Activated T-cell treated with anti-CD3 and anti-CD28 coated beads, Interleukin-2, amount 50 U/mL, for 24 hours (primary cell): ENCODE measurements at places on chromosomes 2 and 18.

GRCh38 chr2:108981846-108982245 lies 7.2 kb downstream of the EDAR start:
- DNase-seq = no peak

DNA sequence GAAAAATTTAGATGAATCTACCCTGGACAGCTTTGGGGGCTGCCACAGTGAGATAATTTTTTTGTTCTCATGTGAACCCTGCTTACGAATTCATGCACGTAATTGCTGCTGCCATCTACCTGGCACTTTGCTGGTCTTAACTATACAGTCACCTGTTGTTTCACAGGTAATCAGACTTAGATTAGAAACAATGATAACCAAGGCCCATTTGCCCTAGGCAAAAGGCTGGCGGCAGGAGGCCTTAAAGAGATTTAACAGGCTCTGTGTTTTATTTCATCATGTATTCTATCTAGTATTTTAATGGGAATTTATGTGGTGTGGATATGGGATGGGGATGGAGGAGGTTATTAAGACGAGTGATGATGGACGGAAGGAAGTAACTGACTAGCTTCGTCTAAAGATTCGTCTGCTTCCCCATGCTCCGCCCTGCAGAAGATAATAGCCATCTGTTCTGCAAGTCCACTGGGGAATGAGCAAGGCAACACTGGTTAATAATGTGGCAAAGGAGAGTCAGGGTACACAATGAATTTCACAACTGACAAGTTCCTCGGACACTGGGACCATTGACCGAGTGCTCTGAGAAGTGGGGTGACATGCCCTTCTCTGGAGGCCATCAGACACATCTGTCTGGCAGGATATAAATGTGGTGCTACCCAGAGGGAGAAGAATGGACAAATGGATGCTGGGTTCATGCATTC lies 291.8 kb upstream of the TNP1 start:
- no peak for DNase-seq

GRCh38 chr2:190636361-190636760 lies 12.5 kb upstream of the NAB1 start:
- no peak for DNase-seq

- no peak for DNase-seq
Observed at GRCh38 chr2:226227341-226227740, 572.3 kb downstream of the IRS1 start.

DNA sequence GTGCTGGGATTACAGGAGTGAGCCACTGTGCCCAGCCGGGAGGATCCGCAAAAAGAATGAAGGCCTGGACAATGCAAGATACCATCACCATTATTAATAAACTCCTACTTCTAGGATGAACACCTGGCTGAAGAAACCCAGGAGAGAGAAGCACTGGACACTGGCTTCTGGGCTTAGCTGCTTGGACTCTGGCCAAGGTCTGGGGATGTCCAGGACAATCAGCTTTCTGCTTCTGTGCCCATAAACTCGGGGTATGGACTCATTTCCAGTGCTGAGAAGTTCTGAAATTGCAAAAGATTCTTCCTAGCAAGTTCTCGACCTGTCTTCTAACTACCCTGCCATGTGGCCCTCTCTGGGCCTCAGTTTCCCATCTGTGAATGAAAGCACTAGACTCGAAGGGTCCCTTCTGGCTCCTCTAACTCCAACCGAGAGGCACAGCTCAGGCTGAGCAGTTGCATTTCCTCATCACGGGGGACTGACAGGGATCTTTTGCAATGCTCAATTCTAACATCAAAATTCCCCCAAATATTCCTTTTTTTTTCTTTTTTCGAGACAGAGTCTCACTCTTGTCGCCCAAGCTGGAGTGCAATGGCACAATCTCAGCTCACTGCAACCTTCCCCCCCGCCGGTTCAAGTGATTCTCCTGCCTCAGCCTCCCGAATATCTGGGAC lies 2.4 kb upstream of the SH2D6 start:
- DNase-seq = no peak

DNA sequence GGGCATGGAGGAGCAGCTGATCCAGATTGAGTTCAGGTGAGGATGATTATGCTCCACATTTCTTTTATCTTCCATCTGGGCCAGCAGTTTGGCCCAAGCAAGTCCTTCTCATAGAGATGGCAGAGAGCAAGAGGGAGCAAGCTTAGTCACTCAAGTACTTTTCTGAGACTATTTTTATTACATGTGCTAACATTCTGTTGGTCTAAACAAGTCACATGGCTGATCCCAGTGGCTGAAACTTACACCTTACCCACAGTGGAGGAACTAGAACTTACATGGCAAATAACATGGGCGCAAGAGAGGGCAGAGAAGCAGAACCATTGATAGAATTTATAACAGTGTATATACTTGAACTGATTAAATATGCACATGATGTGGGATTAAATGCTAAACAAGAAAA lies 105.7 kb downstream of the KYNU start:
- no peak for DNase-seq

DNA sequence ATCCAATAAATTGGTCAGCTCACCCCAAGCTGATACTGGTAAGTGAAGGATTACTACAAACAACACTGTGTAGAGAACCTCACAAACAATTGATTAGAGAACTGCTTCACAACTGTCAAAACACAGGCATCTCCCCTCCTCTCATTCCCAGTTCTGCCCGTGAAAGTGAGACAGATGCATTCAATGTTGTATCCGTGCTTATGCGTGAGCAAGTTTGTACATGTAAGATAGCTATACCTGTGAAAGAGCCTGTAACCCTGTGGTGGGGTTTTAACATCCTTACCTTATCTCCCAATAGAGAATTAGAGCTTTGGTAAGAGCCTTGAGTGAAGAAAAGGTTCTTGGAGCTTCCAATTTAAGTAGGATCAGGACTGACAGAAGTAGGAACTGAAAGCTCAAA lies 9.1 kb downstream of the MARCHF4 start:
- no peak for DNase-seq

DNA sequence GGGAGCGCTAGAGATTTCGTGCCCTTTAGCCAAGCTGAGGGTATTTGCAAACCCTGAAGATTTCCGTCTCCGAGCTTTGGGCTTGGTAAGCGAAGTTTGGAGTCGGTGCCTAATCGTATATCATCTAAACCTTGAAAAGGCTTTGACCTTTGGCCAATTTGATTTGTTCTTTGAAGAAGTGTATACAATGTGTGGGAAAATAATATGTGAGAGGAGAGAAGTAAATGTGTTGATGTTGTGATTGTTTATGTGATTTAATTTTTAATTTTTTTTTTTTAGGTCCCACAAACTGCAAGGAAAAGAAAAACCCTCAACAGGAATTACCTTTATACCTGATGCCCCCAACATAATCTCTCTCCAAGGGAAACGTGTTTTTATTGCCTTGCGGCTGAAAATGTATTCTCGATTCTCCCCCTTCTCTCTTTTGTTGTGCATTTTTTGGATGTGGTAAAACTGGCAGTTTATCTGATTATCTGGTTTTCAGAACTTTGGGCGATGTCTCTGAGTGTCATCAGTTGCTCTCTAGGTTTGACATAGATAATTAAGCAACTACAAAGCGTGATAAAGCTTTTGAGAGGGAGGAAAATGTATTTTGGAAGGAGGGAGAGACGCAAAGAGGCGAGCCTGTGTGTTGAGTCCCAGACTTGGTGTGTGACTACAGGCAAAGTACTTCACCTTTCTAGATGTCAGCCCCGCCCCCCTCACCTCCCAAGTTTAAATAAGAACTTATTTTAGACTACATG lies 912 bp upstream of the FBXO11 start:
- DNase-seq = no peak

GRCh38 chr2:237421542-237422116 lies 7.7 kb upstream of the COL6A3 start:
- peak; percentile 89 for DNase-seq

GRCh38 chr2:75337016-75337415 lies 137.7 kb upstream of the TACR1 start:
- DNase-seq = no peak

DNA sequence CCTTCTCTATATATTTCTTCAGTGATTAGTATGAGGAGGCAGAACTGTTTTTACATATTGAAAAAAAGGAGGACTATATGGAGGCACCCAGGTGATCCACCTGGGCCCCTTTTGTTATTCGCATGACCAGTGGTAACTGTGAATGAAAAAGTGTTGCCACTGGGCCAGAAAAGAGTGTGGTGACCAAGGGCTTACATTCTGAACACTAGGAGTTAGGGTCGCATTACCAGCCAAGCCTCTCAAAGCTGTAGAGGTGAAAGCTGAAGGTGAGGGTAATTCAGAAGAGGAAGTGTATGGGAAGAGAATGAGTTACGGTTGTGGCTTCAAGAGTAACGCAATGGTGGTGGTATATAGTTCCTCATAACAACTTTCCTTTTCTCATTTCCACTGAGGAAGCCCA lies 487.6 kb downstream of the TMEM182 start:
- no peak for DNase-seq

GRCh38 chr2:186645999-186646398 lies 47.9 kb upstream of the FAM171B start:
- no peak for DNase-seq

GRCh38 chr2:27765621-27766286 lies 5.8 kb upstream of the MRPL33 start:
- DNase-seq = peak; percentile 74

- DNase-seq = no peak
Observed at GRCh38 chr18:22603902-22604301, 186.2 kb upstream of the CTAGE1 start.

DNA sequence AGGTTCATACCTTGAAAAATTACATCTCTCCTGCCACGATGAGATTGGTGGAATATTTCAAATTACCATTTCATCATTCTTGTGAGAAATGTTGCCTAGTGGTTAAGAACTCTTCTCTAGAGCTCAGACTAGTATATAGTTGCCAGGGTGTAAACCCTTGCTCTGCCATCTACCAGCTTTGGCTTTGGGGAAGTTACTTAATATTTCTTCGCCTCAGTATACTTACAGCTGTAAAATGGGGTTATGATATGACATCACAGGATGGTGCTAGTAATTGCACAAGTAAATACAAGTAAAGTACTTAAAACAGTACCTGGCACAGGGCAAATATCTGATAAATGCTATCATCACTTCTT lies 1.5 kb downstream of the SPOPL start:
- no peak for DNase-seq

DNA sequence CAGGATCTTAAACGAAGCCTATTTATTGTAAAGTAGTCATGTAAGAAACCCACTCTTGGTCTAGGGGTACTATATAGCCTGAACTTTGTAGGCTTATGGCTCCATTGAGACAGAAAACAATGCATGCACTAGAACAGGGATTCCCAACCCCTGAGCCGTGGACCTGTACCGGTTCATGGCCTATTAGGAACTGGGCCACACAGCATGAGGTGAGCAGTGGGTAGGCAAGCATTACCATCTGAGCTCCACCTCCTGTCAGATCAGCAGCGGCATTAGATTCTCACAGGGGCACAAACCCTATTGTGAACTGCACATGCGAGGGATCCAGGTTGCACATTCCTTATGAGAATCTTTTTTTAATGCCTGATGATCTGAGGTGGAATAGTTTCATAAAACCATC lies 59.2 kb downstream of the ROCK1 start:
- DNase-seq = no peak

- no peak for DNase-seq
Observed at GRCh38 chr2:161425728-161426454, 9.8 kb downstream of the TBR1 start.

DNA sequence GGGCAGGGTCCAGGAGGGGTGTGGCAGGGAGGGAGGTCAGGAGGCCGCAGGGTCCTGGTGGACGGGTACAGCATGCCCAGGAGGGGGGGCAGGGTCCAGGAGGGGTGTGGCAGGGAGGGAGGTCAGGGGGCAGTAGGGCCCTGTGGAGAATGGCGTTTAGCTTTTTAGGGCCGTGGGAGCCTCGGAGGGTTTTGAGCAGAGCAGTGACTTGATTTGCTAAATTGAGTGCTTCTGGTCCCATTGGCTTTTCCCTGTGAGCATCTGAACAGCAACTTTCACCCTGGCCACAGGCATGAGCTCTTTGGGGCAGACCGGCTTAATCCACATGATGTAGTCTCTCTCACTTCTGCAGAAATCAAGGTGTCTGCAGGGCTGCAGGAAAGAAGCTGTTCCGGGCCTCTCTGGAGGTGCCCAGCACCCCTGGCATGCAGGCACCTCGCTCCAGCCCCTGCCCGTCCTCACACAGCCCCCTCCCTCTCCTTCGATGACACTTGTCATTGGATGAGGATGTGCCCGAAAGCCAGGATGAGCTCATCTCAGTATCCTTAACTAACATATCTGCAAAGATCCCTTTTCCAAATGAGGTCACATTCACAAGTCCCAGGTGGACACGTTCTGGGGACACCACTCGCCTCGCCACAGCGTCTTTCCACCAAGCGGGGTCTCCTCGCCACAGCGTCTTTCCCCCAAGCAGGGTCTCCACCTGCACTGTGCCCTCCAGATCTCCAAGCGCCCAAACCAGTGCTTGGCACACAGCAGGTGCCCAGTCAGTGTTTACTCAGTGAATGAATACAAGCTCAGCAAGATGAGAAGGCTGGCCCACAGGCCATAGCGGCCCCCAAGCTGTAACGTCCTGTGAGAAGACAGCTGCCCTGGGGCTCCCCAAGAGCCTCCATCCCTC lies 94.0 kb downstream of the NDUFA10 start:
- DNase-seq = peak; percentile 22

GRCh38 chr2:3305431-3305830 lies 72.2 kb downstream of the EIPR1 start:
- no peak for DNase-seq

DNA sequence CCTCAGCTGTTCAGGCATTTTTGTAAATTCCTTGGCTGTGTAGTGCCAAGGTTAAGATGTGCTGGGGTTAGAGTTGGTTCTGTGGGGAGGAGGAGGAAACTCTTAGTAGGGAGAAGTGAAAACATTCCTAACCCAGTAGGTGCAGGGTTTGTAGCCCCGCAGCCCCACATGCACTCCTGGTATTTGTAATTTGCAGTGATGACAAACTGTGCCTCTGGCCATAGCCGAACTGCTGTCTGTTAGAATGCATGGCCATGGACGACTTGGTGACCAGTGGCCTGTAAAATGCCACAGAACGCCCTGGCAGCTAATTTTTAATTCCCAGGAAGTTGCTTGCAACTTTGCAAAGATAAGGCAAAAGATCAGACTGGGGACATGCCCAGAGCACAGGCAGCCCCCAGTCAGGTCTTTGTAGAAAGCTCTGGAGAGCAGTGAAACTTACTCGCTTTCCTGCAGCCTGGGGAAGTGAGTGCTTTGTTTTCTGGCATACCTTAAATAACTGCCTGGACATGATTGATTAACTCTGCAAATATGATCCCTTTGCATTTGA lies 38.4 kb downstream of the LYPD6B start:
- DNase-seq = no peak

GRCh38 chr18:63969942-63970808 lies at the start of gene SERPINB8:
Gene SERPINB8, plus strand, starts transcription at chr18:63970081. Its CDS starts 8,228 bp downstream, at chr18:63978309.
- peak; percentile 84 for DNase-seq

GRCh38 chr18:57942493-57942892 lies 101.5 kb upstream of the NEDD4L start:
- no peak for DNase-seq
